Stimulated activated CD8-positive, alpha-beta memory T cell treated with anti-CD3 and anti-CD28 coated beads, Interleukin-12 subunit alpha, Interleukin-12 subunit beta, amount 100 ng/mL, for 4 hours (primary cell): ENCODE measurements at places on chromosomes 7 and 10.

- no peak for DNase-seq
Observed at GRCh38 chr7:87541648-87542047, 59.0 kb downstream of the ABCB1 start.

DNA sequence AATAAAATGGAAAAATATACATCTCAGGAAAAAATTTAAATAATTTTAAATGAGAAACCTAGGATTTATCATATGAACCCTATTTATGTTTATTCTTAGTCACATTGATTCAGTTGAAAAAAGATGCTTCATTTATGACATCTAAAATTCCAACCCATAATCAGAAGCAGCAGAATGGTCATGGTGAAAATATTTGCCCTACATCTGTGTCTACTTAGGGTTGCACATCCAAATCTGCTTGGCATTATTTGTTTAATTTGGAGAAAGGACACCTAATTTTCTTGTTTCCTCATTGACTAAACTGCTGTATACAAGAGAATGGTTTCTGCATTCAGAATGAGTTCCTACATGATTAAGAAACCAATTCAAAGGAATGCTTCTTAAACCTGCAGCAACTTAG is 72.9 kb upstream of the SKAP2 start:
- DNase-seq: no peak

DNA sequence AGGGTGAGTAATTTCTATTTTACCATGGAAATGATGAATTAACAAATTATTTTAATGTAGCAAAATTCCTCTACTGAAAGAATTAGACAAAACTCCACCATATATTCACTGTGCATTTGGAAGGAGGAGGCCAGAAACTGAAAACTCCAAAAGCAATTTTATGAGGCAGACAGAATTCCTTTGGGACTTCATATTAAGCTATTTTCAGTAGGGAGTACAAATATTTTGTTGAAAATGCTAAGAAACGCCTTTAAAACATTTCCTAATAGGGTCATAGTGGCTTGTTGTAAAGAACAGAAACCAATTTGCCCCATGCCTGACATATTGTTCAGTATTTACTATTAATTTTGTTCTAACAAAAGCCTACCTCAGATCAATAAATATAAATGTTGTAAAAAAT is 117.8 kb downstream of the TES start:
- no peak for DNase-seq

DNA sequence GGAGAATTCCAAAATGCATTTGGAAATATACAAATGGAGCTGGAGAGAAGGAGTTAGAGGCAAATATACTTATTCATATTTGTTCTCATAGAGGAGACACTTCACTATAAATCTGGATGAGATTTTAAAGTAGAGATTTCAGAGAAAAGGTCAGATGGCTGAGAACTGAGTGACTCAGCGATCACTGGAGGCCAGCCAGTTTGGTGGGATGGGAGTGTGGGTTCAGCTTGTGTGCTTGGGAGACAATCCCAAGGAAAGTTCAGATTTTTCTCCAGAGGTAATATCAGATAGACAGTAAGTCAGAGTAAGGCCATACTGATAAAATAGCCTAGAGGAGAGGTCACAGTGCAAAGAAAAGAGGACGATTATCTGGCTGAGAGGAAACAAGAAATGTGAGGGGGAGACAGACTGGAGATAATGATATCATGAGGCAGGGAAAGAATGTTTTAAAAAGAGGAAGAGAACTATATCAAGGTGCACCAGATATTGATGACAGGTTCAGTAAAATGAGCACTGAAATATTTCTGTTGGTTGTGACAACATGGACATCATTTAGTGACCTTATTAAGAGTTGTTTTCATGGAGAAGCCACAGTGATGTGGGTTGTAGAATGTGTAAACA is 67.0 kb downstream of the MDFIC start:
- DNase-seq: no peak

GRCh38 chr10:44068716-44069482 is 316.0 kb downstream of the CXCL12 start:
- no peak for DNase-seq

- no peak for DNase-seq
Observed at GRCh38 chr7:1852517-1853430, 182.7 kb downstream of the ELFN1 start.

- no peak for DNase-seq
Observed at GRCh38 chr7:135337506-135337905, 103.9 kb downstream of the STRA8 start.

GRCh38 chr7:33243319-33243881 is 114.0 kb downstream of the BBS9 start:
- no peak for DNase-seq

DNA sequence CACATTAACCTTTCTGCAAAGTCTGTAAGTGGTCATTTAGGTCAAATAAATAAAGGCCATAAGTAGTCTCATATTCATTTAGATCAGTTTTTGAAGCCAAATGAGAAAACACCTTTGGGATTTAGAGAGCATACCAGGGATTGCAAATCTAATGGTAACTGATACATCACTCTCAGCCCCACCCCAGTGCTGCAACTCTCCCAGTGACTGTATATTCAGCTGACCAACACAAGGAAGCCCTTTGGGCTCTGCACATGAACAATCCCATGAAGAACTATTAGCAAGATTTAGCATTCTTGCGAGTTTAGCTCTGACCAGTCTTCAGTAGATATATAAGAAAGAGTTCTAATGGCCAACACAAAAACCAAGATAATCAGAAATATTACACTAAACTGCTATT is 252.3 kb downstream of the CSTF2T start:
- DNase-seq: no peak

DNA sequence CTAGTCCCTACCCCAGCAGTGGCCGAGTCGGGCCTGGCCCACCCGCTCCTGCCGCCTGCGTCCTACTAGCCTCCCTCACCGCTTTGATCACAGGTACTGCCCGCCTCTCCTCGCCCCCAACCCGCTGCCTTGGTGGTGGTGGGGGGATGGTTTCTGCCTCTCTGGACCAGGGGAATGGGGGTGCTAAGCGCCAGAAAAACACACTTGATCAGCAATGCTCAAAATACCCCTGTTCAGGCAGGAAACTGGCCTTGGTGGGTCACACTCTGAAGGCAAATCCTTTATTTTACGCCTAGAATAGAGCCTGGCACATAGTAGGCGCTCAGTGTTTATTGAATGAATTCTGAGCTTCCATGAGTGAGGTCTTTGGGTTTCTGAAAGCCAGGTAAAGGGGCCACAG is 1.0 kb upstream of the CRTAC1 start:
- no peak for DNase-seq

DNA sequence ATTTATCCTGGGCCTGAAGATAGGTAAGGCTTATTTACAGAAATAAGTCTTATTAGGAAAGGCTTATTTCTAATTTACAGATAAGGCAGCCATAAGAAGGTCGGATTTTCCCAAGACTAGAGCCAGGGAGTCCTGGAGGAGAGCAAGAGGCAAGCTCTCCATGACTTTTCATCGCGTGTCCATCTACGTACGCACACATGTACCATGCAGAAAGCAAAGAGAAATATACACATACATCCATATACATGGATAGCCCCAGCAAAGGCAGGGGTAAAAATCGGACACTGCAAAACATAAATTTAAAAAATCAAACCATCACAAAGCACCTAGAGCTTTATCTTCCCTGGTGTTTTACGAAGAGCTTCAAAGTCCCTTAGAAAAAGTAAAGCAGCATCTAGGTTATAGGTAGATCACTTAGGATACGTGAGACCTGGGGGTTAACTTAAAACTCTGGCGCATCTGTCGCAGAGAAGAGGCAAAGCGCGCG is 25.8 kb upstream of the ZRANB1 start:
- no peak for DNase-seq

DNA sequence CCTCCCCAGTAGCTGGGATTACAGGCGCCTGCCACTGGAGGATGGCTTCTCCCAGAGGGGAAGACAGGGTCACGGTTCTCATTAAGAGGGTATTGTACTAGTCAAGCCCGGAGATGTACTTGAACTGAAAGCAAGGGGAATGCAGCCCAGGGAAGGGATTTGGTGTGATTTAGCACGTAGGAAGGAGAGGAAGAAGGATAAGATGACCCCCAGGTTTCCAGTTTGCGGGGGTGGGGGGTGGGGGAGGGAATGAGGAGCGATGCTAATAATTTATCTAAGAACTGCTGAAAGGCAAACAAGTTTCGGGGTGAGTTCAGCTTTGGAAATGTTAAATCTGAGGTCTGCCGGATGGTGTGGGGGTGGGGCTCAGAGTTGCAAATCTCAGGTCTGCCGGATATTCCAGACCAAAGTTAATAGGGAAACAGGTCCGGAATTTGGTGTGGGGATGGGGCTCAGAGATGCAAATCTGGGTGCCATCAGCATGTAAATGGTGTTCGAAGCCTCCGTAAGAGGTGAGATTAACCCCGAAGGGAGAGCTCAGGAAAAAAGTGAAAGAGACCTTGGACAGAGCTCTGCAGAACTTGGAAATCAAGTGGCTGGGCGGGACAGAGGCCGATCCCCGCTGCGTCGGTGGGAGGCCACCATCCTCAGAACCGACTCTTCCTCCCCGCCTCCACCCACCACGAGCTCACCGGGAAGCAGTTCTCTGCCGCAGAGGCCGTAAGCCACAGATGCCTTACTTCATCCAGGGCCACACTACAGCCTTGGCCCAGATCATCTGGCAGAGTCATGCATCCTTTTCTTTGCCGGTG is 1.6 kb upstream of the SEPHS1 start:
- DNase-seq: no peak

- DNase-seq: no peak
Observed at GRCh38 chr10:3111621-3112163, 44.3 kb downstream of the PFKP start.

DNA sequence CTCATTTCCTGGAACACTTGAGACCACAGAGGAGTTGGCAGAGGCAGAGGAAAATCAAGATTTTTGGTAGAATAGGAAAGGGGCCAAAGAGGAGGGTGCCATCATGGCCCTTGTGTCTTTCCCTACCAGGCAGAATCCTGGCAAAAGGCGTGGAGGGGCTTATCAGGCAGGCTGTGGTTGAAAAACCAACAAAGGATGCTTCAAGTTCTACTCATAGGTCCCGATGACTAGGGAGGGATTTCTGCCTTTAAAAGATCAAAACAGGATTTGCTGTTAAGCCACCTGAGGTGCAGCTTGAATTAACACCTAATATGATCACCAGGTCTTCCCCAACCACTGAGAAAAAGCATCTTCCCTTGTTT is 45.7 kb downstream of the BPGM start:
- DNase-seq: no peak

DNA sequence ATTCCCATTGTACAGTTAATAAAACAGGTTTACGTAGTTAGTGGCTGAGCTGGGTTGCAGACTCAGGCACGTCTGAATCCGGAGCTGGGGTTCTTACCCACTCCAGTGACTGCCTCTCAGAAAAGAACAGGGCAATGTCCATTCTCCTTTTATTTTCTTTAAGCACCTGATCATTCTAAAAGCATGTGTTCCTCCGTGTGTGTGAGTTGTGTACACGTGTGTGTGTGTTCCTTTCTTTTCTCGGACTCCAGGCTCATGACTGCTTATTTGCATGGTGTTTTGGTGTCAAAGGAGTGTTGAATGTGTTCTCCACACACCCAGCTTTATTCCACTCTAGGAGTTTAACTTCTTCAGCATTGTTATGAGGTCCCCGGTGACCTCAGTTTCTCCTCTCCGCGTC is 260.1 kb downstream of the SNX10 start:
- DNase-seq: no peak

- no peak for DNase-seq
Observed at GRCh38 chr10:63240807-63241206, 107.7 kb downstream of the NRBF2 start.

DNA sequence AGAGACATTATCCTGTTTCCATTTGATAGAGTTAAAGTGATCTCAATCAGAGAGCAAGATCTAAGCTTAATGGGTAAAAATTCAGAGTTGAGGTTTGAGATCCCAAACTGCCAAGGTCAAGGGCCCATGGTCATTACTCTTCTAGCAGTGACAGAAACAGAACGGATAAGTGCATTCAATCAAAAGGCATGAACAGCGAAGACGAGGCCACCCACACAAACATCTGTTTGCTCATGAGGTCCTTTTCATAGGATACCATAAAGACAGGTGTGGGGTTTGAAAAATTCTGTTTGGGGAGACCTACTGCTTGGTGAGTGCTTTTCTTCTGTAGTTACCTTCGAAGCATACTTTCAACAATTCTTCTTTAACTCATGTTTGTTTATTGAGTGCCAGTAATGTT is 58.3 kb downstream of the SEMA3C start:
- DNase-seq: no peak

DNA sequence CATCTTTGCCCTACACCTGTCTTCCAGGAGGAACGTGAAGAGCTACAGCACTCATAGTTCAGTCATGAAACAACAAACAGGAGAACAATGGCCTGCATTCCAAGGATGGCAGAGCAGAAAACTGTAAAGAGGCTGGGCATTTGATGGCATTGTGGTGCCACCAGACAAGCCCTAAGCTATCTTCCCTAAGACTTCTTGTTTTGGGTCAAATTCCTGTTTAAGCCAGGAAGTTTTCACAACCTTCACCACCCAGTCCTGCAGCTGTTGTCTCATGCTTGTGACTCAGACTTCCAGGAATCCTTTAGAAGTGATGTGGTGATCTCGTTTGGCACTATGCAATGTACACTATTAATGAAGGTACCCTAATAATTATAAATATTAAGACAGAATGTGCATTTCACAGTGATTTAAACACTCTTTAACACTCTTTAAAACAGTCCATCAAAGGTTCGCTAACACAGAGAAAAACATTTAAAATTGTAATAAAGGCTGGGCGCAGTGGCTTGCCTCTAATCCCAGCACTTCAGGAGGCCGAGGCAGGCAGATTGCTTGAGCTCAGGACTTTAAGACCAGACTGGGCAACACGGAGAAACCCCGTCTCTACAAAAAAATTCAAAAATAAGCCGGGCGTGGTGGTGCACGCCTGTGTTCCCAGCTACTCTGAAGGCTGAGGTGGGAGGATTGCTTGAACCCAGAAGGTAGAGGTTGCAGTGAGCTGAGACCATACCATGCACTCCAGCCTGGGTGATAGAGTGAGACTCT is 2.7 kb upstream of the HERPUD2 start:
- DNase-seq: no peak

DNA sequence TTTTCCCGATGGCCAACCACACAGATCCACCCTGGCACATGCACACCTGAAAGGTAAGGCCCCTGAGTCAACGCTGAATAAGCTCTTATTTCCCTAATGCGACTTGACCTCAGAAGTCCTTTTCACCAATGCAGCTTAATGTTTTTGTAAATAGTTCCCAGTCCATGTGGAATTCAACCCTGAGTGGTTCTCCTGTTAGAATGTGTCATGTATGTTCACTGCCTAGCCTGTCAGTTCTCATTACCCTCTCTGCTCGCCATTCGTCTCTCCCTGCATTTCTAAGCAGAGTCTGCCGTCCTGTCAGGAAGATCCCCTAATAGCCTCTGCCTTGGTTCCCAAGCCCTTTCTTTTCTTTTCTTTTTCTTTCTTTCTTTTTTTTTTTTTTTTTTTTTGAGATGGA is 392.6 kb upstream of the SHH start:
- DNase-seq: no peak

- DNase-seq: no peak
Observed at GRCh38 chr10:71832967-71833366, 18.1 kb downstream of the PSAP start.

- peak; percentile 46 for DNase-seq
Observed at GRCh38 chr7:99365318-99366141, 9.0 kb upstream of the ARPC1B start.

GRCh38 chr10:3036155-3037021 is 31.0 kb upstream of the PFKP start:
- no peak for DNase-seq

GRCh38 chr7:151840088-151840910 is 36.6 kb downstream of the PRKAG2 start:
- DNase-seq: no peak
